ENCODE measurements at places on chromosomes 5 and 9. TPM values are rescaled to one million over a fixed set of nuclear protein-coding genes. Genes with fewer than 3 reads are reported as not detected.

The FRMD3 gene
- total RNA-seq, result 8.0 TPM

The IL3 gene
- total RNA-seq, result not detected

The DNAH5 gene
- total RNA-seq, result 1.2 TPM

The PTPRD gene
- total RNA-seq, result 197 TPM

DNA sequence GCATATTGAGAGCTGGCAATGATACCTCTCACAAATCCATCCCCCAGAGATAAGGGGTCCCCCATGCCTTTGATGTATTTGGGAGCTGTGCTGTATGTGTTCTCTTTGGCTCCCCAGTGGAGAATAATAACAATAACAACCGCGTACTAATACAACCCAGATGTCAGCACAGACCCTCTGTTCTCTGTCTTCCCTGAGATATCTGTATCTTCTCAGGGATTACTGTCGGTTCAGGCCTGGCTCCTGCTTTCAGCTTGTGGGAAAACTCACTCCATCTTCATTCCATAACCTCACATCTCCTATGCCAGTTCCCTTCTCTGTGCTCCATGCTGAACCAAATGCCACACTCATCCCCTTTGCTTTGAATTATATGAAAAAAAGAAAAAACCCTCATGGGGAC, 76.2 kb downstream of the TMC1 start:
- peaks cover 21% of the 10 kb centered on the region for H3K4me1 ChIP-seq
- no peaks in the 10 kb centered on the region for H3K27me3 ChIP-seq
- H3K4me3 ChIP-seq, result no peak overlapping the region
- no peaks in the 10 kb centered on the region for H3K36me3 ChIP-seq

DNA sequence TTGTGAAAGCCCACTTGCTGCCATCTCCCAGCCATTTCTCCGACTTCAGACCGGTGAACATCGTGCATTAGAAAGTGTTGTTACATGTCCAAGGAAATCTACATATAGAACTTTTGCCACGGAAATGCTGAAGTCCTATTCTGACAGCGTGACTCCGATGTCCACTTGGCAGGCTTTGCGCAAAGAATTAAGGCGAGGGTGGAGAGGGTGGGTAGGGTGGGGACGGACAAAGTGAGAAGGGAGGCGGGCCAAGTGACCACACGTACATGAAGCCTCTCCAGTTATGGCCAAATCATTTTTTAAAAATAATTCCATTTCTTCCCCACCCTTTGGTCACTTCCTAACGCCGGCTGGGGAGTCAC, 460 bp upstream of the ACO1 start:
- no peak overlapping the region for H3K27ac ChIP-seq
- peaks cover 3% of the 10 kb centered on the region for H3K4me1 ChIP-seq
- peak overlapping the region; percentile 85 for H3K4me3 ChIP-seq
- DNase-seq, result no peak
- no peaks in the 10 kb centered on the region for H3K36me3 ChIP-seq

GRCh38 chr9:108234811-108235210, 621.0 kb downstream of the ACTL7B start:
- no peak for DNase-seq
- no peak overlapping the region for H3K4me3 ChIP-seq

- no peaks in the 10 kb centered on the region for H3K27me3 ChIP-seq
- peaks cover 9% of the 10 kb centered on the region for H3K4me1 ChIP-seq
- DNase-seq, result no peak
- H3K27ac ChIP-seq, result no peak overlapping the region
- no peak overlapping the region for H3K4me3 ChIP-seq
- H3K36me3 ChIP-seq, result peaks cover 4% of the 10 kb centered on the region
Observed at GRCh38 chr5:107952450-107952849, 281.7 kb upstream of the EFNA5 start.
